ENCODE measurements at places on chromosomes 4 and X.

GRCh38 chr4:21656832-21657231 is 291.7 kb downstream of the KCNIP4 start:
- peak; percentile 3 for DNase-seq

- no peak for DNase-seq
These were observed 16.8 kb downstream of the SH3BP2 start for GRCh38 chr4:2809610-2810180.

DNA sequence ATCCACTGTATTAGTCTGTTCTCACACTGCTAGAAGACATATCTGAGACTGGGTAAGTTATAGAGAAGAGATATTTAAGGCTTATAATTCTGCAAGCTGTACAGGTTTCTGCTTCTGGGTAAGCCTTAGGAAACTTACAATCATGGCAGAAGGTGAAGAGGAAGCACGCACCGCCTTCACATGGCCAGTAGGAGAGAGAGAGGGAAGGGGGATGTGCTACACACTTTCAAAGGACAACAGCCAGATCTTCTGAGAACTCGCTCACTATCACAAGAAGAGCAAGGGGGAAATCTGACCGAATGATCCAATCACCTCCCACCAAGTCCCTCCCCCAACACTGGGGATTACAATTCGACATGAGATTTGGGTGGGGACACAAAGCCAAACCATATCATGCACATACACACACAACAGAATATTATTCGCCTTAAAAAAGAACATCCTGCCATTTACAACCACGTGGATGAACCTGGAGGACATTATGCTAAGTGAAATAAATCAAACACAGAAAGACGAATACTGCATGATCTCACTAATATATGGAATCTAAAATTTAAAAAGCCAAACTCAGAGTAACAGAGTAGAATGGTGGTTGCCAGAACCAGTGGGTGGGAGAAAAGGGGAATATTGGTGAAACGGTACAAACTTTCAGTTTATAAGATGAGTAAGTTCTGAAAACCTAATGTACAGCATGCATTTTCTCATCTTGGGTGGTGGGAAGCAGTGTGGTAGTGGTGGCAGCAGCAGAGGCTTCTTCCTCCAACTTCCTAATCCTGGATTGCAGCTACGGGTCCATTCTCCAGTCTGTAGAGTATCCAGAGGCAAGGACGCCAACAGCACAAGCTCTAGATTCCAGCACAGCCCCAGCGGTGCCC is 12.8 kb downstream of the FRYL start:
- DNase-seq = no peak

DNA sequence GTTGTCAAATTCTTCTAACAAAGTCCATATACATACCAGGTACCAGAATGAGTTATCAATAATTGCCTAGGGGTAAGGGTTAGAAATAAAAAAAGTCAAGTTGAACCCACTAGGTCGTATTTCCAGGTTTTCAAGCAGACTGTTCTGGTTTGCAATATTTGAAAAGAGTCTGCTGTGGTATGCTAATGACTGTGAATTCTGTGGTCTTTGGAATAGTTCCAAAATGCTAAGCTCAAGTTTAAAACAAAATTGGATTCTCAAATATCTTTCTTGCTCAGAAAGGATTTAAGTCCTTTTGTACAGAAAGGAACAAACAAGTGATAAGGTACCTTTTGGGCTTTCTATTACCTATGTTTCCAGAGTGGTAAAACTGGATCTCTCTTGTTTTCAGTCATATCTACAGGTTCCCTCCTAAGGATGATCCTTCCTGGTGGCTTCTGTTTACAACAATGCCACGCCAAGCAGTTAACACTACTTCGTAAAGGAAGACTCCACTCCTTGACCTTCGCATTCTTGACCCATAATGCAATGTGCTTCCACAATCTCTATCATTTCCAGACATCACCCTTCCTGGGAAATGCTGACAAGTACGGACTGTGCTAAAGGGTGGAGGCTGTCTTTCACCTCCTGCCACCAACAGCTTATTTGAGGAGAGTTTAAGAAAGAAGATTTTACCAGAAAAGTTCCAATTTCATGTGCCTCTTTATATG is 531.7 kb upstream of the FTHL17 start:
- no peak for DNase-seq

- no peak for DNase-seq
These were observed 136.2 kb downstream of the TBC1D19 start for GRCh38 chr4:26719954-26720552.

GRCh38 chr4:119937746-119938145 is 128.9 kb downstream of the MAD2L1 start:
- no peak for DNase-seq

GRCh38 chrX:20980426-20980825 is 393.8 kb upstream of the CNKSR2 start:
- DNase-seq = no peak

DNA sequence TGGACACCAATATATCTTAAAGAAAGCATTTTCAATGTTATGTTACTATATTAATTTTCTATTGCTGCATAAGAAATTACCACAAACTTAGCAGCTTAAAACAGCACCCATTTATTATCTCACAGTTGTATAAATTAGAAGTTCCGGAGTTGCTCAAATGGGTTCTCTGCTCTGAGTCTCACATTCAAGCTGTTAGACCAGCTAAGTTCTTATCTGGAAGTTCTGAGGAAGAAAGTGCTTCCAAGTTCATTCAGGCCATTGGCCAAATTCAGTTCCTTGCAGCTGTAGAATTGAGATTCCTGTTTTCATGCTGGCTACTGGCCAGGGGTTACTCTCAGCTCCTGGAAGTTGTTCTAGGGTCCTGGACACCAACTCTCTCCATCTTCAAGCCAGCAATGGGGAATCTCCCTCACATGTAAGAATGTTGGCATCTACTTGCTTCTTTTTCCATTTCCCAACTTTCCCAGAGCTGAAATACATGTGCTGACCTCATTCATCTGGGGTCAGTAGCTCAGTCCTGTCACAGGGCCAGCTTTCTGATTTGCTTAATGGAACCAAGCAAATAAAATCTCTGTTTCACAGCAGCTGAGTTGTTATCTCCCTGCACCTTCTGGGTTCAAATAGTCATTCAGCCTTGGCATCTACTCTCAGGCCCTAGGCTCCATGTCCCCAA is 99.6 kb upstream of the INTU start:
- DNase-seq = no peak

DNA sequence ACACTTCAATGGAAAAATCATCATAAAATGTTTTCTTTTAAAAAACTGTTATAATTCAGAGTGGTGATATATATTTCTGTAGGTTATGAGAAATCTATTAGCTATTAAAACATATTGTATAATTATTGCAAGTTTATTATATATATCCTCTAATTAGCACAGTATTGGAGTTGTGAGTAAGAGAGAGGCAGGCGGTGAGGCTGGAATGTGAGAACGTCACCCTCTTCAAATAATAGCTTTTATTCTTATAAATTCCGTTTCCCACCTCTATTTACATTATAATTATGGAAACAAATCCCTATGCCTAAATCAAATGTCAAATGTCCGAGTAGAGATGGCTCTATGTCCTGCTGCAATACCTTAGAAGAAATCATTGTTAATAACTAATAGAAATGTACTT is 292.9 kb downstream of the ADGRL3 start:
- no peak for DNase-seq

- DNase-seq = no peak
These were observed 55.9 kb upstream of the ANTXR2 start for GRCh38 chr4:80128941-80129340.

- DNase-seq = no peak
These were observed 235.1 kb upstream of the TAPT1 start for GRCh38 chr4:16461362-16461761.

DNA sequence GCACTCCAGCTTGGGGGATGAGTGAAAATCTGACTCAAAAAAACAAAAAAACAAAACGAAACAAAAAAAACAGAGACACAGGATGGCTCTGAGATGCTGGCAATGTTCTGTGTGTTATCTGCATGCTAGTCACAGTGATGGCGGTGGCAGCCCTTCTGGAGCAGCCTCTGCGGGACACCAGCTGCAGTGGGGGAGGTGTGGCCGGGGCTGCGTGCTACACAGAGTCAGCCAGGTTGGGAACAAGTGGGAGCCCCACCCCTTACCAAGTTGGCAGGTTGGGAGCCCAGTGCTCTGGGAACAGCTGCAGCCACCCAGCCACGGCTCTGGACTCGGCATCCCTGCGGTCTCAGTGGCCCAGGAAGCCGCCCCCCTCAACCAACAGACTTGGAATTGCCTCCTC is 206.5 kb upstream of the ZFP42 start:
- DNase-seq = no peak

- DNase-seq = no peak
These were observed at the start of gene RNF175 for GRCh38 chr4:153759407-153760316. Gene RNF175, minus strand, starts transcription at chr4:153760024. Its CDS starts 162 bp downstream, at chr4:153759862.

- DNase-seq = no peak
These were observed 27.2 kb downstream of the BST1 start for GRCh38 chr4:15729910-15730533.

DNA sequence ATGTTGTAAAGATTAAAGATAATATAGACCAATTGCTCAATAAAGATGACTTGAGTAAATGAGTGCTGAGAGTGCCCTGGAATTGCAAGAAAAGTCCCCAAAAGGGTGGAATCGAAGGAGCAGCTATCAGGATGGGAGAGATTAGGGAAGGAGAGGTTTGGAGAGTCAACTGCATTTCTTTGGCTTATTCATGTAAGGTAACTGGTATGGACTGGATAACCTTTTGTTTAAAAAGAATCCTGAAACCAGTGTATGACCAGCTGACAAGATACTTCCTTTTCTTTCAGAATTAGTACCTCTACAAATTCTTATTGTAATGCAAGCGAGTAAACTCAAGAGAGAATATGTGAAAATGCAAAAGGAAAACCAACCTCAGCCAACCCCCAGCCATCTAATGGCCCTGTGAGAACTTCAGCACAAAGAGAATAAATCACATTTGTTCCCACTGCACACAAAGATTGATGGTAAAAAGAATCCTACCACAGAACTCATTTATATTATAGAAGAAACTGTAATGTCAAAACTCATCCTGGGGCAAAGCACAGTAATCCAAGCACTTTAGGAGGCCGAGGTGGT is 24.5 kb upstream of the SPP1 start:
- DNase-seq = no peak

DNA sequence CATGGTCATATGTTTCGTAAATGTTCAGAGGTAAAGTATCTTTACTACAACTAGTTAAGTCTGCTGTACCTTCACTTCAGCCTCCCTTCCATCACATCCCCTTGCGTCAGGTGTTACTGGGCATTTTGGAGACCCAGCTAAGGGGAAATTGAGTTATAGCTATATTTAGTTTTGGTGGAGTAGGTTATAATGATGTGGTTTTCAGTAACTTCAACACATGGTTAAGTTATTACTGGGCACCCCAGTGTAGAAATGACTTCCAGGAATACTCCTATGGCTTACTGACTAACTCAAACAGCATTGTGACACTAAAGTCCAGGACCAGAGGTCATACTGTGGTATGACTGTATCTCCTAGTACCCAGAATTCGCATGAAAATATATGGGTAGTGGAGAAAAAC is 23.4 kb upstream of the ACSL1 start:
- no peak for DNase-seq

DNA sequence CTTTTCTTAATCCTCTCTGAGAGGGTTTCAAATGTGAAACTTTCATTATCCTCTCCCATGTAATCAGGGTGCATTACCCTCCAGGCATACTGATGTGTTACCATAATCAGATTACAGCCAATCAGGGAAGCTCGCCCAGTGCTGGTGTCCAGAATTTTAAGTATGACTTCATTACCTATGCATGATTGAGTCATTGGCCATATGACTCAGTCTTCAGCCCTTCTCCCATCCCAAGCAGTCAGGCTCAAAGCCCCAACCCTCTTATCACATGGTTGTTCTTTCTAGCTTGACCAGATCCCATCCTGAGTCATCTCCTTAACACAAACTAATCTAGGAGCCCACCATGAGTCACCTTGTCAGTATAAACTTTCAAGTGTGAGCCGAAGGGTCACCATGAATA is 1668.1 kb upstream of the AGA start:
- DNase-seq = no peak
